Progenitor cell of endocrine pancreas (in vitro differentiated cells): ENCODE measurements at places on chromosomes 5 and 9. TPM values are rescaled to one million over a fixed set of nuclear protein-coding genes. Genes with fewer than 3 reads are reported as not detected.

LRRC19 gene
- total RNA-seq: not detected in 2 replicates

PCSK1 gene
- 1.9 and 2.0 TPM in 2 replicates for total RNA-seq

GRCh38 chr5:81363093-81363871 lies 30.7 kb downstream of the ACOT12 start:
- DNase-seq: no peak
- H3K36me3 ChIP-seq: no peaks in the 10 kb centered on the region
- no peak overlapping the region for H3K4me3 ChIP-seq
- H3K27me3 ChIP-seq: no peaks in the 10 kb centered on the region
- H3K27ac ChIP-seq: no peak overlapping the region
- peaks cover 14% of the 10 kb centered on the region for H3K4me1 ChIP-seq

- no peaks in the 10 kb centered on the region for H3K36me3 ChIP-seq
- no peak overlapping the region for H3K4me3 ChIP-seq
- peaks cover 14% of the 10 kb centered on the region for H3K27me3 ChIP-seq
Observed at GRCh38 chr9:113823421-113823820, 52.7 kb upstream of the ZNF618 start.

MRNIP gene
- total RNA-seq: 61.4 and 63.4 TPM in 2 replicates

SLC36A2 gene
- total RNA-seq: not detected in 2 replicates

GRCh38 chr5:10689391-10690081 lies 71.5 kb downstream of the DAP start:
- DNase-seq: no peak
- no peaks in the 10 kb centered on the region for H3K27me3 ChIP-seq
- H3K27ac ChIP-seq: no peak overlapping the region
- H3K36me3 ChIP-seq: peaks cover 27% of the 10 kb centered on the region
- H3K4me1 ChIP-seq: no peaks in the 10 kb centered on the region
